ENCODE measurements at places on chromosomes 3 and 15.

DNA sequence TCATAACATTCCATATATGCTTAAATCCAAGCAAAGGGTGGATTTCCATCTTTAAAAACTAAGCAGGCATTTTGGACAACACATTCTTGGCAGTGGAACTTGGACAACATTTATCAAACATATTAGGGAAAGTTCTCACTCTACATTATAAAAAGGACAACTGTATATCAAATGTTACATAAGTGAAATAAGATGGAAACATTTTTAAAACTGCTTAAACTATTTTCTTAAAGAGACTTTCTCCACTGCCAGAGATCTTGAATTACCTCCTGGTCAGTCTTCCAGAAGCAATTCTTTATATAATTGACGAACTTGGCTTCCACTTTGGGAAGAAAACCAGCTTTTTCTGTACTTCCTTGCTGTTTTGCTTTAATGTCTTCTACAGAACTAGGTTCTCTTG, 109.3 kb downstream of the NEO1 start:
- DNase-seq = no peak
- H3K4me1 ChIP-seq = peaks cover 15% of the 10 kb centered on the region
- H3K36me3 ChIP-seq = no peaks in the 10 kb centered on the region
- H3K27me3 ChIP-seq = no peaks in the 10 kb centered on the region
- no peak overlapping the region for H3K4me3 ChIP-seq

DNA sequence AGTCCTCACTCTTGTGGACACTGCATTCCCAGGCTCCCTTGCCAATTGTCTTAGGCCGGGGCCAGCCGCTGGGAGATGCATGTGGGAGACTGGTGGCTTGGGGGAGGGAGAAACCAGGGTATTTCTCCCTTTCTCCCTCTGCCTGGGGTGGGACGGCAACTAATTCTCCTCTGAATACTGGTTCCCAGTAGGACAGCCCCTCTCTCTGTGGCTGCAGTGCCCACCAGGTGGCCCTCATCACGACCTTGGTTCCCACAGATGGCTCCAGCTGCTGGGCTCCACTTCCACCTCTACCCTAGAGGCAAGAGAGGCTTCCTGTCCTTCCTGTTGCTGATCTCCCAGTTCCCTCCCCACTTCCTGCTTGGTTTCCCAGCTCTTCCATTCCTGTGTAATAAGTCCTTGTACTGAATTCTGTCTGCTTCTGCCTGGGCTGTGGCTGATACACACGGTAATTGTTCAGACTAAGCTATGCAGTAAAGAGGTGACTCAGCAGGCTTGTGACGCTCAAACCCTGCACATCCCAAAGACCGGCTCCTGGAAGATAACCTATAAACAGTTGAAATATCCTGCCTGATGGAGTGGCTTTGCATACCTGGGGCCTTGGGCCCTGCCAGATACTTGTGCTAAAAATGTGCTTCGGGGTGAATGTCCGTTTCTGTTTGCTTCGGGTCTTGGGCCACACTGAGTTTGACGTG, 20.4 kb upstream of the COPG1 start:
- no peaks in the 10 kb centered on the region for H3K36me3 ChIP-seq
- peaks cover 40% of the 10 kb centered on the region for H3K4me1 ChIP-seq
- DNase-seq = no peak

GRCh38 chr15:87764461-87765240, 491.9 kb downstream of the NTRK3 start:
- DNase-seq = no peak
- H3K4me1 ChIP-seq = no peaks in the 10 kb centered on the region
- H3K4me3 ChIP-seq = no peak overlapping the region
- H3K27me3 ChIP-seq = no peaks in the 10 kb centered on the region
- no peak overlapping the region for H3K27ac ChIP-seq

- H3K4me1 ChIP-seq = no peaks in the 10 kb centered on the region
- no peak overlapping the region for H3K4me3 ChIP-seq
- H3K36me3 ChIP-seq = no peaks in the 10 kb centered on the region
- peaks cover 25% of the 10 kb centered on the region for H3K27me3 ChIP-seq
- no peak overlapping the region for H3K27ac ChIP-seq
Measured at GRCh38 chr3:123310186-123310585, 108.4 kb downstream of the SEC22A start.

GRCh38 chr3:100226712-100227429, 33.9 kb upstream of the TBC1D23 start:
- no peak overlapping the region for H3K4me3 ChIP-seq
- peaks cover 11% of the 10 kb centered on the region for H3K4me1 ChIP-seq
- H3K36me3 ChIP-seq = no peaks in the 10 kb centered on the region
- DNase-seq = no peak
- H3K27me3 ChIP-seq = no peaks in the 10 kb centered on the region
- H3K27ac ChIP-seq = peak overlapping the region; percentile 68

GRCh38 chr3:18047052-18047451, 304.6 kb upstream of the TBC1D5 start:
- H3K36me3 ChIP-seq = no peaks in the 10 kb centered on the region
- no peak overlapping the region for H3K27ac ChIP-seq
- no peak for DNase-seq
- H3K27me3 ChIP-seq = no peaks in the 10 kb centered on the region
- H3K4me1 ChIP-seq = no peaks in the 10 kb centered on the region

GRCh38 chr3:114848643-114849350, 298.3 kb downstream of the ZBTB20 start:
- no peaks in the 10 kb centered on the region for H3K36me3 ChIP-seq
- H3K27me3 ChIP-seq = no peaks in the 10 kb centered on the region
- H3K4me1 ChIP-seq = peaks cover 26% of the 10 kb centered on the region
- no peak overlapping the region for H3K4me3 ChIP-seq
- H3K27ac ChIP-seq = no peak overlapping the region
- DNase-seq = no peak

GRCh38 chr15:62453375-62453774, 288.3 kb upstream of the C2CD4B start:
- no peak for DNase-seq
- peaks cover 57% of the 10 kb centered on the region for H3K4me1 ChIP-seq

GRCh38 chr3:113245761-113246161, 34.4 kb downstream of the BOC start:
- DNase-seq = peak; percentile 55
- H3K36me3 ChIP-seq = no peaks in the 10 kb centered on the region
- no peak overlapping the region for H3K4me3 ChIP-seq
- no peaks in the 10 kb centered on the region for H3K4me1 ChIP-seq
- H3K27me3 ChIP-seq = no peaks in the 10 kb centered on the region
- no peak overlapping the region for H3K27ac ChIP-seq

- H3K27me3 ChIP-seq = no peaks in the 10 kb centered on the region
- H3K27ac ChIP-seq = no peak overlapping the region
- H3K4me3 ChIP-seq = no peak overlapping the region
- H3K4me1 ChIP-seq = no peaks in the 10 kb centered on the region
- H3K36me3 ChIP-seq = no peaks in the 10 kb centered on the region
Measured at GRCh38 chr3:108041253-108041652, 49.6 kb downstream of the CD47 start.

GRCh38 chr3:172953571-172953970, 187.5 kb downstream of the SPATA16 start:
- no peaks in the 10 kb centered on the region for H3K36me3 ChIP-seq
- no peak overlapping the region for H3K4me3 ChIP-seq
- H3K27me3 ChIP-seq = no peaks in the 10 kb centered on the region
- no peaks in the 10 kb centered on the region for H3K4me1 ChIP-seq
- H3K27ac ChIP-seq = no peak overlapping the region
- no peak for DNase-seq

DNA sequence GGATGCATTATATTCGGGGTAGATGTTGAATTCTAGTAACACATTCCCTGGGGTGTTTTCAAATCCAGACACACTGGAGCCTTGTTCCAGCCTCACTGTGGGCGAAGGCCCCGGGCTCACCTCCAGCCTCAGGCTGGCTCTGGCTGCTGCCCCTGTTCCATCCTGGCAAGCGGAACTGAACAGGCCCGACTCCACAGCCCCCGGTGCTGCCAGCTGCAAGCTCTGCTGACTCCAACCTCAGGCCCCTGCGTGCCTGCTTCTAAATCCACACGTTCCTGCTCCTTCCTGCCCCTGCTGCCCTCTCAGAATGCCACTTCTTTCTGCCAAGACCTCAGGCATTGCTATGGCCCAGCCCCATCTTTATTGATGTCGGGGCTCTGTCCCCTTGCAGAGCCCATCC, 90.6 kb downstream of the LIPC start:
- H3K27ac ChIP-seq = no peak overlapping the region
- H3K4me1 ChIP-seq = peaks cover 8% of the 10 kb centered on the region
- DNase-seq = no peak
- H3K4me3 ChIP-seq = no peak overlapping the region

DNA sequence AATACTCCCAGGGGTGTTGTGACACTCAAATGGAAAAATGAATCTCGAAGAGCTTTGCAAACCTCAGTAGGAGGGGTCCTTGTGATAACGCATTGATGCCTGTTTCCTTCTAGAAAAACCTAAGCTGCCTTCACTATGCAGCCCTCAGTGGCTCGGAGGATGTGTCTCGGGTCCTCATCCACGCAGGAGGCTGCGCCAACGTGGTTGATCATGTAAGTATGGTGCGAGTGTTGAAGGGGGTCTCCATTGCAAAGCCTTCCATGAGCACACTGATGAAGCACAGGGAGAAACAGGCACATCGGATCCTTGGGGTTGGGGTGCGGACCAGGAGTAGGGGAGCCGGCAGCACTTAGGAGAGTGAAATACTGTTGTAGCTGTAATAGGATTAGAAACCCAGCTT, 22.3 kb downstream of the ANKDD1A start:
- DNase-seq = no peak
- H3K27me3 ChIP-seq = no peaks in the 10 kb centered on the region
- H3K4me1 ChIP-seq = no peaks in the 10 kb centered on the region
- no peak overlapping the region for H3K4me3 ChIP-seq
- no peaks in the 10 kb centered on the region for H3K36me3 ChIP-seq

DNA sequence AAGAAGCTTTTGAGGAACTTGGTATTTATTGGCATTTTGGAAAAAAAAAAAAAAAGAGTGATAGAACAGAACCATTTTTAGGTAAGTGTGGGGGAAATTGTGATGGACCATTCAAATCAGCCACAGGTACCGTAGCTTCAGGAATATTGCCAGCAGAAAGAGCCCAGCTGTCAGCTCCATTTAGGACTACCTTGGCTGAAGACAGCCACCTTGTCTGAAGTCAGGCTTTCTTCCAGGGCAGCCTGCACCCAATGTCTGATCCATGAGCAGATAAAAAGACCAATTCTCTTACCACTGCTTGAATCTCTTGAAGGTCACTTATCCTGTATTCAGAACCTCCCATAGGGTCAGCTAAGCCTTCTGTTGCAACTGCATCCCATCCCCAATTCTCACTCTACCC, 37.6 kb downstream of the SLCO3A1 start:
- H3K27ac ChIP-seq = no peak overlapping the region
- no peak overlapping the region for H3K4me3 ChIP-seq
- DNase-seq = no peak
- H3K36me3 ChIP-seq = no peaks in the 10 kb centered on the region
- peaks cover 16% of the 10 kb centered on the region for H3K4me1 ChIP-seq

GRCh38 chr15:56760186-56760585, 26.9 kb upstream of the ZNF280D start:
- no peaks in the 10 kb centered on the region for H3K36me3 ChIP-seq
- DNase-seq = no peak
- H3K27ac ChIP-seq = no peak overlapping the region
- peaks cover 18% of the 10 kb centered on the region for H3K4me1 ChIP-seq
- no peak overlapping the region for H3K4me3 ChIP-seq

DNA sequence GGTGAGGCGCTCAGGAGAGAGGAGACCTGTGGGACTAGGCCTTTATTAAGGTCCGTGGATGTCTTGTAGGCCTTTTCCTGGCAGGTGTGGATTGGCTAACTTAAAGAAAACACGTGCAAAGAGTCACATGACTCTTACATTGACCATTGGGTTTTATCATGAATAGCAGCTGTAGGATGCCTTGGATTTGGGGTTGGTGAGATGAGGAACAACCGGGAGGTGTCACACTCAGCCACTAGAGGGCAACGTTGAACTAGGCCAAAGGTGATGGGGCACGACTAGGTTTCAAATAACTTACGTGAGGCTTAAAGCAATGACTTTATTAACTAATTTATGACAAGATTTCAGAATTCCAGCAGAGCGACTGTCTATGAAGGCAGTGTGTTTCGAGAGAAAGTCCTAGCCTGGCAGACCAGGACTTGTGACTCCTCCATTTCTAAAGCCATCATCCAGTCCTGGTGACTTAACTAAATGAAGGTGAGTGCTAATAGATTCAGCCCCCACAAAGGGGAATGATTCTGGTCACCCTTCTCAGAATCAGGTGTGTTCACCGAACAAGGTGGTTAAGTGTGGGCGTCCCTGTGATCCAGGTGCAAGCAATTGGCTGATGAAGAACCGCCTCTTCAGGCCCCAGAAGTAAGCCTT, 345.6 kb downstream of the MCTP2 start:
- H3K4me1 ChIP-seq = no peaks in the 10 kb centered on the region
- no peak for DNase-seq
- H3K36me3 ChIP-seq = no peaks in the 10 kb centered on the region
- H3K4me3 ChIP-seq = no peak overlapping the region
- no peak overlapping the region for H3K27ac ChIP-seq
- no peaks in the 10 kb centered on the region for H3K27me3 ChIP-seq

DNA sequence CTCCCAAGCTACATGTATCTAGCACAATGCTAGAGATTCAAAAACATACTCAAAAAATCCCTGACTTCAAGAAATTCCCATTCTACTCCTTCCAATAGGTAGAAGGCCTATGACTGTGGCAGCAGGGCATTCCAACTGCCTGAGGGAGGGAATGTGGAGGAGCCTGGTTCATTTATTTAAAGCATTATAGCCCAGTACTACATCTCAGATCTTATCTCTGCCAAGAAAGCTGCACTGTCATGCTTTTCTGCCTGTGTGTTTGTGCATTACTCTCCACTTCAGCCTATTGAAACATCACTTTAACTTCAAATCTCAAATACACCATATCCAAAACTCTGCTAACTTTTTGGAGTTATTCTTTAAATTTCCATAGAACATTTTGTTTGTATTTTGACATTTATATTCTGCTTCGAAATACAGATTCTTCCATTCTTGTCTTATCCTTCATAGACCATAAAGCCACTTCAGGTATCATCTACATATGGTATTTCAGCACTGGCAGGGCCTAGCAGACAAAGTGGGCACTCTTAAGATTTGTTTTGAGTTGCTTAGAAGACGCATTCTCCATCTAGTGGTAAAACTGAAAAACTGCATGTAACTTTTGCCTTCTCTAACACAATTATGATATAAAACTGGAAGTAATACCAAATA, 59.1 kb upstream of the NEDD4 start:
- no peaks in the 10 kb centered on the region for H3K27me3 ChIP-seq
- no peaks in the 10 kb centered on the region for H3K36me3 ChIP-seq
